Urinary bladder (tissue), 4 donors: ENCODE measurements at places on chromosomes 2 and 18. TPM values are rescaled to one million over a fixed set of nuclear protein-coding genes. Genes with fewer than 3 reads are reported as not detected.

Gene MGAT4A
- 8.7 TPM for polyA plus RNA-seq

Gene SLC5A7
- 0.95 TPM for polyA plus RNA-seq

Gene SAG
- polyA plus RNA-seq, result 0.03 TPM

Gene ABCB11
- polyA plus RNA-seq, result 0.04 TPM

Gene RAB6C
- polyA plus RNA-seq, result 0.08 TPM

Gene CTNNA2
- 1.9 TPM for polyA plus RNA-seq

Gene KCNE4
- polyA plus RNA-seq, result 37.0 TPM

Gene INO80C
- polyA plus RNA-seq, result 14.9 TPM

Gene PROKR1
- polyA plus RNA-seq, result 0.06 TPM

Gene TM4SF20
- not detected for polyA plus RNA-seq

Gene SCN7A
- polyA plus RNA-seq, result 11.1 TPM

Gene MFF
- polyA plus RNA-seq, result 78.2 TPM

Gene TMEM163
- 2.4 TPM for polyA plus RNA-seq

Gene CCDC93
- polyA plus RNA-seq, result 8.6 TPM

Gene LOXHD1
- 0.11 TPM for polyA plus RNA-seq

Gene TNS1
- 576 TPM for polyA plus RNA-seq

Gene CPS1
- polyA plus RNA-seq, result 0.98 TPM
